Stimulated activated CD4-positive, alpha-beta T cell treated with anti-CD3 and anti-CD28 coated beads, Interleukin-1b, Interleukin-23, amount 100 ng/mL, for 1 hour (primary cell): ENCODE measurements at places on chromosomes 1 and 21.

- peak; percentile 12 for DNase-seq
Measured at GRCh38 chr1:214331827-214332423, 51.0 kb downstream of the SMYD2 start.

- DNase-seq: no peak
Measured at GRCh38 chr21:30880914-30881313, 466 bp downstream of the KRTAP11-1 start.

DNA sequence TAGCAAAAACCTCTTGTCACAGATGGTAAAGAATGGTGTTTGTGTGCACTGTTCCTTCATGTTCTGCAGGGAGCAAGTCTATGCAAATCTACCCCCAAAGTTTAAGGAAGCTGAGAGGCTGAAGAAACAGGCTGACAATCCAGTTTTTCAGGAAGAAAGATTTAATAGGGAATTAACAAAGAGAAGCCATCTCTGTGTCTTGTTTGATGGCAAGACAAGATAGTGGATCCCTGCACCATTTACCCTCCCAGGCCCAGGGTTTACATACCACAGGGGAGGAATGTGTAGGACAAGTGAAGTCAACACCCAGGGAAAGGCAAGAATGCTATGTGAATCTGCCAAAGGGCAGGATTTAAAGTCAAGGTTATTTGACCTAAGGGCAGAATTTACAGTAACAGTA lies 48.1 kb upstream of the FNBP1L start:
- DNase-seq: no peak

- no peak for DNase-seq
Measured at GRCh38 chr1:186634511-186634910, 45.7 kb downstream of the PTGS2 start.

- DNase-seq: no peak
Measured at GRCh38 chr1:245716561-245716960, 561.8 kb downstream of the KIF26B start.

GRCh38 chr1:2624735-2625300 lies 8.0 kb downstream of the MMEL1 start:
- no peak for DNase-seq

DNA sequence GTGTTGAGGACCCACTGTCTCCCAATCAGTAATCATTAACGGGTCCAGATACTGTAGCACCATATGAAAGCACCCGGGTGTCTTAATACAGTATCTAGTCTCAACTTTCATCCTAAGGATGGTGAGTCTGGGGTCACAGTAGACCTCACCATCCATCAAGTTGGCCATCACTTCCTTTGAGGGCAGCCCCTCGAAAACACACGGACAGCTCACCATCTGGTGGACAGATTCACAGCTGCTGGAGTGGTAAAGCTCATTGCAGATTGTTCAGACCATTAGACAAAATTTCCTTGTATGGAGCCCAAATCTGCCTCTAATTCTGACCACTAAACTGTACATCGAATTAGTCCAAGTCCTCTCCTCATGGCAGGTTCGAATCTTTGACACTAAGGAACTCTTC lies 123.1 kb downstream of the PGBD5 start:
- DNase-seq: no peak

GRCh38 chr1:97373000-97373399 lies 547.8 kb downstream of the DPYD start:
- DNase-seq: no peak

GRCh38 chr1:234199476-234200127 lies 173.7 kb upstream of the COA6 start:
- DNase-seq: no peak

DNA sequence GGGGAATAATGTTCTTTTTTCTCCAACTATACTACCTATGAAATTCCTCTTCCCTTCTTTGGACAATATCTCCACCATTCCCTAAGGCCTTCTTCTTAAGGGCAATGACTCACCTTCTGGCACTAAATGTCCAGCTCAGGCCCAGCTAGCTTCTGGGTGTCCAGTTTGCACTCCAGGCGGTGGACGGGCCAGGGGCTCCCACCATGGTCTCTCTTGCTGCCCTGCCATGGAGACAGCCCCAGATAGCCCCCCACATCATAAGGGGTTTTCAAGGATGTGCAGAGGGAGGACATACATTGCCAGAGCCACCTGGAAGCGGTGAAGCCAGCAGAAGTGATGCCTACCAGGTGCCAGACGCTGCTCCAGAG lies 43.8 kb downstream of the C1orf198 start:
- no peak for DNase-seq

GRCh38 chr1:37602750-37603694 lies 7.3 kb upstream of the GNL2 start:
- DNase-seq: peak; percentile 11

GRCh38 chr1:99551812-99552614 lies 93.9 kb upstream of the PALMD start:
- no peak for DNase-seq

DNA sequence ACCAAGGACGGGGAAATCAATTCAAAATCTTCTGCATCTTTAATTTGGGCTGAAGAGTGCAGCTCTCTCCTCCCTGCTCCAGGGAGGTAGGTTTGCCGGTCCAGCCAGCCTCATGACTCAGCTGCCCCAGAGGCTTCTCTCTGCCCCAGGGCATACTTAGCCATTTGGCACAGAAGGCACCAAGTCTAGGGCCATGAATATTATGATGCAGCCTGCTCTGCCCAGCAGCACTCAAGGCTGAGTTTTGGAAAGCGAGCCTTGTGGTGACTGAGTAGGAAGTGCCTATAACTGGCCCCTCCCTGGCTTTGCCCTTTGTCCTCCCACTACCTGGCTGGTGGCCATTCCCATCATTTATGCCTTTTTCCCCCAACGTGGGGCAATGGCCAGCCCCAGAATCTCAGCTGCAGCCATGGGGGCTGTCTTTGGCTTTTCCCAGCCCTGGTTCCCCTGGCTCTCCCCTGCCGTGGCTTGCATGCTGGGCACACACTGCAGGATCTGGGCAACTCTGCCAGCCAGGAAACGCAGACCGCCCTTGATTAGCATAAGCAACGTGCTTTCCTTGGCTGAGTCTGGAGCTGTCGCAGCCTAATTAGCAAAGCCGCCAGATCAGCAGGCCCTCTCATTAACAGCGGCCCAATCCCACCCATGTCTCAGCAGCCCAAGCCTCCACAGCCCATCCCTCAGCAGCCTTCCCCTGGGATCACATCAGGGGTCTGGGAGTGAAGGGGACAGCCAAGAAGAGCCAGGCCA lies 258.6 kb upstream of the TMEM51 start:
- DNase-seq: no peak

GRCh38 chr1:158112994-158113758 lies 67.5 kb upstream of the CD1D start:
- DNase-seq: no peak

GRCh38 chr1:147581459-147581858 lies 40.2 kb downstream of the BCL9 start:
- DNase-seq: no peak

GRCh38 chr1:43302201-43302600 lies 1.4 kb downstream of the TIE1 start:
- DNase-seq: no peak

GRCh38 chr1:68758666-68759209 lies 261.9 kb upstream of the DEPDC1 start:
- DNase-seq: no peak

DNA sequence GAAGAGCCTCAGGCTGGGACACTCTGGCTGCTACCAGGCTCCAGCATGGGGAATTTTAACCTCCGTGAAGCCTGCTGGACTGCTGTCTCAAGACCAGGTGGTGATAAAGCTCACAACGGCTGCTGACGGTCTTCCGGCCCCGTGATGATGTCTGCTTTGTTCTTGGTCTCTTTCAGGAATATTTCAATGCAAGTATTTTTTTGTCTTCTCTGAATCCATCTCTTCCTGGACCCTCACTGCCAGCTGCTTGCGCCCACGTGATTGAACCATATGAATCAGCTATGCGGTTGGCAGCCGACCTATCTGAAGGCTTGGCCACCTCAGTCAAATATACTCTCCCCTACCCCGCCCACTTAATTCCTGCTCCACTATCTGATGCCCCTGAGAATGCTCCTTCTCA lies 14.6 kb upstream of the SLC6A17 start:
- no peak for DNase-seq

GRCh38 chr1:205434738-205435137 lies 12.9 kb upstream of the LEMD1 start:
- no peak for DNase-seq
